ENCODE measurements at places on chromosomes 4 and X. TPM values are rescaled to one million over a fixed set of nuclear protein-coding genes. Genes with fewer than 3 reads are reported as not detected.

Gene DMRTC1
- polyA plus RNA-seq = not detected

- no peak for DNase-seq
- no peaks in the 10 kb centered on the region for H3K36me3 ChIP-seq
- H3K4me1 ChIP-seq = no peaks in the 10 kb centered on the region
- H3K27me3 ChIP-seq = no peaks in the 10 kb centered on the region
- no peak overlapping the region for H3K27ac ChIP-seq
Observed at GRCh38 chrX:66914080-66914479, 275.2 kb upstream of the EDA2R start.

- no peak for DNase-seq
- H3K27ac ChIP-seq = no peak overlapping the region
- H3K4me1 ChIP-seq = peaks cover 5% of the 10 kb centered on the region
- no peak overlapping the region for H3K4me3 ChIP-seq
- no peaks in the 10 kb centered on the region for H3K27me3 ChIP-seq
Observed at GRCh38 chr4:105451346-105451745, 22.5 kb downstream of the PPA2 start.

DNA sequence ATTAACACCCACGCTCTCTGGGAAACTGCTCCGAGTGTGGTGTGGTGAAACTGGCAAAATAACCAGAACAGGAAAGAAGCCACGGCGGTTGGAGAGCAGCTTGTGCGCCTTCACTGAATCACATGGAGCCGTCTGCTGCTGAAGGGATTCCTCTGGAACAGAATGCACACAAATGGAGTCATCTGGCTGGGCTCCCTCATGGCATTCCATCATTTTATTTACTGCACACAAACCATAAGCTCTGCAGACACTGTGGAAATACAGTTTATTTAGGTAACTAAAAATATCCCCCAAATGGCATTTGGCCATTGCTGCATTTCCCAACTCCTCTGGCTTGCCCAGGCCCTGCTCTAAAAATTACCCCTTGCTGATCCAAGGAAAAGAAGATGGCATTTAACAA, 187.0 kb upstream of the S100G start:
- no peak overlapping the region for H3K27ac ChIP-seq
- no peaks in the 10 kb centered on the region for H3K36me3 ChIP-seq
- no peaks in the 10 kb centered on the region for H3K27me3 ChIP-seq
- no peak for DNase-seq

Gene SPANXB1
- not detected for polyA plus RNA-seq

DNA sequence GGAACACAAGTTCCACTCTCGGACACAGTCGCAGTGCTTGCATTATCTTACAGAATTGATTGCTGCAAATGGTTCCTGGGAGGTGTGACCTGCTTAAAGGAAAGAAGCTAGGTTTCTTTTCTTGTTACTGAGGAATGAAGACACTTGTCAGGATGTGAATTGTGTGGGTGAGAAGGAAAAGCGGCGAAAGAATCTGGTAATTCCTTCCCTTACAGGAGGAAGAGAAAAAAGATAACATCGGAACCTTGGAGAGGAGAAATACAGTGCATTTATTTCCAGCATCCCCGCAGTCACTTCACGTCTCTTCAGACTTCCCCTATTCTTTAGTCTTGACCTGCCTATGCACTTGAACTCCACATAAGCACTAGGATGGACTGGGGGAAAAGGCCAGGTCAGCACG, 389 bp upstream of the CCSER1 start:
- no peaks in the 10 kb centered on the region for H3K27me3 ChIP-seq
- peak overlapping the region; percentile 94 for H3K4me3 ChIP-seq
- H3K27ac ChIP-seq = peak overlapping the region; percentile 99

DNA sequence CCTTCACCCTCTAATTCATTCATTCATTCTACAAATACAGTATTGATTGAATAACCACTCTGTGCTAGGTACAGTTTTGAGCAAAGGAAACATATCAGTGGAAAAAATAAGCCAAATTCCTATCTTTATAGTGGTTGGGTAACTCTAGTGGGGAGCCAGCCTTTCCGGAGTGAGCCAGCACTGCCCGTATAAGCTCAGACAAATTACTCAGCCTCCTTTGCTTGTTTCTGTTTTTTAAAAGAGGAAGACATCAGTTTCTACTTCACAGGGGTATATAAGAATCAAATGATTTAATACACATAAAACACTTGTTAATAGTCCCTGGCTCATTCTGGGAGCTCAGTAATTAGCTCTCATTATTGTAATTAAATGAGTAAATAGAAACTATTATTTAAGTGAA, 238.2 kb upstream of the MAD2L1 start:
- no peak overlapping the region for H3K4me3 ChIP-seq
- H3K4me1 ChIP-seq = no peaks in the 10 kb centered on the region
- H3K27me3 ChIP-seq = no peaks in the 10 kb centered on the region
- H3K36me3 ChIP-seq = no peaks in the 10 kb centered on the region

Gene NUP62CL
- polyA plus RNA-seq = 4.5 TPM

DNA sequence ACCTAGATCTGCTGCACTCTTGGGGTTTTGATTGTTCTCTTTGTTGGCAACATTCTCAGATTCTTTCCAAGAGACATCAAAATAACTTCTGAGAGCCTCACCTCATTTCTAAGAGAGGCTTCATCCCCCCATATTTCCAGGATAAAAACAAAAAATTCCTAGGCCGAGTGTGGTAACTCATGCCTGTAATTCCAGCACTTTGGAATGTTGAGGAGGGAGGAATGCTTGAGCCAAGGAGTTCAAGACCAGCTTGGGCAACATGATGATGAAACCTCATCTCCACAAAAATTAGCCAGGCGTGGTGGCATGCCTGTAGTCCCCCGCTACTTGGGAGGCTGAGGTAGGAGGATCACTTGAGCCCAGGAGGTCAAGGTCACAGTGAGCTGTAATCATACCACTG, 477.0 kb downstream of the INPP4B start:
- no peak overlapping the region for H3K27ac ChIP-seq
- DNase-seq = no peak
- H3K27me3 ChIP-seq = no peaks in the 10 kb centered on the region
- H3K4me1 ChIP-seq = no peaks in the 10 kb centered on the region

DNA sequence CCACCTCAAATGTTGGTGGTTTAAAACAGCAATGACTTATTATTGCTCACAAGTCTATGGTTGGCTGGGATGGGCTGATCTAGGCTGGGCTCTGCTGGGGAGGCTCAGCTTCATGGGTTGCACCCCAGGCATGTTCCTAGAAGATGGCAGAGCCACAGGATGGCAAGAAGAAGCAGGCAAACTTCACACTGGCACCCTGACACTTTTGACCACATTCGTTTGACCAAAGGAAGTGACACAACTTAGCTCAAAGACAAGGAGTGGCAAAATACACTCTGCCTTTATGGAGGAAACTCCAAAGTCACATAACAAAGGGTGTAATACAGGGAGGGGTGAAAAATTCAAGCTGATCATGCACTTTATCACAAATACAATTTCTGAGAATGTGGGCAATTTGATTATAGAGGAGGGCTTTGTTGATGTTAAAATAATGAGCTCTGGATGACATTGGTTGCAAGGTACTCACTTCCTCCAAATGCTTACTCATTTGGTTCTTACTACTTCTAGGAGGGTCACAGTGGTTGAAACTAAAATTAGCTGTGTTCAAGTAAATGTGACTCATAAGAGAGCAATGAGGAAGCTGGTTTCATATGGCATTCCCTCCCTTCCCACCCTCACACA, 249.2 kb upstream of the RPS6KA3 start:
- no peak overlapping the region for H3K4me3 ChIP-seq
- H3K36me3 ChIP-seq = no peaks in the 10 kb centered on the region
- DNase-seq = no peak
- H3K4me1 ChIP-seq = peaks cover 4% of the 10 kb centered on the region

Gene ADH7
- polyA plus RNA-seq = not detected

DNA sequence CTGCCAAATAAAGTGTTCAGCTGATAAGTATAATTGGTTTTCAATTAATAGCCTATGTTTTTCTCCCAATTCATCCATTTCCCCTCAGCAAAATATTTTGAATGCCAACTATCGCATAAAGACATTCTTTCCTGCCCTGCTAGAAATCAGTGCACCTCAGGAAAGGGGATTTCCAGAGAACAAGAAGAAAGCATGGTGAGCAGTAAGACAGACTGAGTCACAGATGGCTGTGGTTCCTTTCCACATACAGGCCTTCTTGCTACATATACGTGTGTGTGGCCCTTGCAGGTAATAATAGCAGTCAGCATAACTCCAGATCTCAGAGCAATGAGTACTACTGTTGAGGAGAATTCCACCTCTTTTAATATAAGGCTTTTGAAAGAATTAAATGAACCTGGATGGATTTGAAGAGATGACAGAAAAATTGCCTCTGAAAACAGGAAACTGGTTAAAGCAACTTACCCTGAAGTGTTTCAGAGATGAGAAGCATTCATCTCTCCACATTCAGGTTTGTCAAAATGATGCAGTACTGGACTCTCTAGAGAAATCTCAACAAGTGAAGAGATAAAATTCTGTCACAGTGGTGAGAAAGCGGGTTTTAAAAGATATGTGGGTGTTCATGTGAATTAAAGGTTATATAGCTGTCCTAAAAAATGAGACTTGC, 13.6 kb downstream of the GASK1B start:
- no peak overlapping the region for H3K27ac ChIP-seq
- no peak overlapping the region for H3K4me3 ChIP-seq
- no peaks in the 10 kb centered on the region for H3K36me3 ChIP-seq
- peaks cover 19% of the 10 kb centered on the region for H3K27me3 ChIP-seq
- H3K4me1 ChIP-seq = no peaks in the 10 kb centered on the region

DNA sequence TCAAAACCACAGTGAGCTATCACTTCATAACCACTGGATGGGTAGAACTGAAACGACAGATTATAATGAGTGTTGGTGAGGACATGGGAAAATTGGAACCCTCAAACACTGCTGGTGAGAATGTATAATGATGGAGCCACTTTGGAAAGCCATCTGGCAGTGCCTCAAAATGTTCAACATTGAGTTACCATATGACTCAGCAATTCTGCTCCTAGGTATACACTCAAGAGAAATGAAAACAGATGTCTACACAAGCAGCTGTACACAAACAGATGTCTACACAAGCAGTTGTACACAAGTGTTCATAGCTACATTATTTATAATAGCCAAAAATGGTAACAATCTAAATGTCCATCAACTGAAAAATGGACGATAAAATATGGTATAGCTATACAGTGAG, 143.9 kb downstream of the PDGFRA start:
- H3K36me3 ChIP-seq = no peaks in the 10 kb centered on the region
- peaks cover 2% of the 10 kb centered on the region for H3K27me3 ChIP-seq
- H3K4me1 ChIP-seq = no peaks in the 10 kb centered on the region

Gene CSAG1
- polyA plus RNA-seq = not detected
